GM23248 (cell line): ENCODE measurements at places on chromosomes 5 and 9. TPM values are rescaled to one million over a fixed set of nuclear protein-coding genes. Genes with fewer than 3 reads are reported as not detected.
A peak's percentile ranks its signal among the peaks of the same experiment; 100 is the strongest.

CCDC187 gene
- not detected in 2 replicates for polyA plus RNA-seq

PNPLA7 gene
- polyA plus RNA-seq = 0.44 and 0.59 TPM in 2 replicates

TAS2R1 gene
- not detected in 2 replicates for polyA plus RNA-seq

CDK5RAP2 gene
- 49.2 and 52.6 TPM in 2 replicates for polyA plus RNA-seq

- H3K4me3 ChIP-seq = peak overlapping the region; percentile 94
- no peak for DNase-seq
- peaks cover 12% of the 10 kb centered on the region for H3K4me1 ChIP-seq
Observed at GRCh38 chr5:134758176-134758503, 439 bp upstream of the DDX46 start.

DNA sequence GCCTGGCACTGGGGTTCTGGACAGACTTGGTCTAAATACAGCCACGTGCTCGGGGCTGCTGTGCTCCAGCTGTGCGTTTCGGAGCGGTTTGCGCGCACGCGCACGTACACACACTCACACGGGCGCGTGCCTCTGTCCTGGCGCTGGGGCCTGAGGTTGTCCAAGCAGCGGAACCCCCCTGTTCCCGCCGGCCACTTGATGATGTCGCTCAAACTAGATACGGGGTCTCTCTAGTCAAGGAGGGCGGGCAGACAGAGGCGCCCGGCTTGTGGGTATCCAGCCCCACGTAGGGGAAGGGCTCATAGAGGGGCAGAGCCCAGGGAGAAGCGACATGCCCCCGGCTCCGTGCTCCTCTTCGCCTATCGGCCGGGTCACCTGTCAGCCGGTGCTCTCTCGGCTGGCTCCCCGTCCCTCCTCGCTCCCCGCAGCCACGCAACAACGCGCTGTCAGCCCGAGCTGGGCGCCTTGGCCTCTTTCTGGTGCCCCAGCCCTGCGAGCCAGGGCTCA is 8.9 kb downstream of the NR2F1-AS1 start:
- peak; percentile 55 for DNase-seq
- H3K27me3 ChIP-seq = no peaks in the 10 kb centered on the region
- peak overlapping the region; percentile 62 for H3K4me3 ChIP-seq
- H3K36me3 ChIP-seq = no peaks in the 10 kb centered on the region

DNA sequence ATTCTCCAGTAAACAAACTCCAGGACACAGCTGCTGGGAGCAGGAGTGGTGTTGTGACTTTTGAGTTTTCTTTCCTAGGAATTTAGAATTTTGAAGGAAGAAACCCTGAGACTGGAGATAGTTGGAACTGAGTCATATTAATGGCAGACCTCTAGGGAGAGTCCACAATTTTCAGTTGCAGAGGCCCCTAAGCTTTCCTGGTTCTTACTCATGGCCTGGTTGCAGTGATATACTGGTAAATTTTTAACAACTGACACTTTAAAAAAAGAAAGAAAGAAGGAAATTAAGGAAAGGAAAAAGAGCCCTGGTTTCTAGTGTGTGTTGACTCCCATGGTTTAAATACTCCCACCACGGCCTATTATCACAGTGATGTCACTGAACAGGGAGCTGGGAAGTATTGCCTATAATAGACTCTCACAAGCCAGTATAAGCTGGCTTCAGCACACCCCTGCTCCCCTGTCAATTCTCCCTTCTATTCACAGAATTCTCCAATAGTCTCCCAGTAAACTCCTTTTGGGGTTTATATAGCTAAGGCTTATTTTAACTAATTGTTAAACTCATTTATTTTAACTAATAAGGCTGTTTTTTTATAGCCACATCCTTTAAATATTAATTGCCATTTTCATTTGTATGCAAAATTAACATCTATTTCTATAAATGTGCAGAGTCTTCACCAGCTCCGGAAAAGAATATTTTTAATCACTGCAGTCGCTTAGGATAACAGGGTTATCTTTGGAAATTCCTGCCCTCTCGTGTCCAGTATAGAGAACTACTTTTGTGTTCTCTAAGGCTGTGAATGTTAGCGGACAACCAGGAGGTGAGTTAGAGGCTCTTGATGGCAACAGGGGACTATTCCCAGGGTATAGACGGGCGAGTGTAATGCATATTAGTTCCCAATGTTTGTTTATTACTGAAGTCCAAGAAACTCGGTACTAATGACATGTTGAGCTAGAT is 59.7 kb downstream of the GGTA1 start:
- H3K4me1 ChIP-seq = no peaks in the 10 kb centered on the region
- H3K36me3 ChIP-seq = no peaks in the 10 kb centered on the region
- H3K27me3 ChIP-seq = peaks cover 66% of the 10 kb centered on the region
- peak; percentile 26 for DNase-seq

DNA sequence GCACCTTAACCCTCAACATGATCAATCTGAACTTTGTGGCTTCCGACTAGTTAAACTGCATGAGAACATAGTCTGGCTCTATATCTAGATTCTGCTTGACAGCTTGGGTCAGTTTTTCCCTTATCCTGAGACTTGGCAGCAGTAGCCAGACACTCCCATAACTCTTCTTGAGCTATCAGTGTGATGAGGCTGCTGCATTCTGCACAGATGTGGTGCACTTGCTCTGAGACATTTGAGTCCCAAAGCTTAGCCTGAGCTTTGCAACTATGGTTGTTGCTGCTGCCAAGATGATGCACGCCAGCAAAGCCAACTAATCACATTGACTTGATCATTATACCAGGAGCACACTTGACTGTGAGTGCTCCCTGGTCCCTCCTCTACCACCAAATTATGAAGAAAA is 36.2 kb downstream of the MOCS2 start:
- H3K4me1 ChIP-seq = peaks cover 41% of the 10 kb centered on the region
- peaks cover 40% of the 10 kb centered on the region for H3K36me3 ChIP-seq
- DNase-seq = peak; percentile 46
- H3K4me3 ChIP-seq = no peak overlapping the region
- H3K27me3 ChIP-seq = no peaks in the 10 kb centered on the region

DNA sequence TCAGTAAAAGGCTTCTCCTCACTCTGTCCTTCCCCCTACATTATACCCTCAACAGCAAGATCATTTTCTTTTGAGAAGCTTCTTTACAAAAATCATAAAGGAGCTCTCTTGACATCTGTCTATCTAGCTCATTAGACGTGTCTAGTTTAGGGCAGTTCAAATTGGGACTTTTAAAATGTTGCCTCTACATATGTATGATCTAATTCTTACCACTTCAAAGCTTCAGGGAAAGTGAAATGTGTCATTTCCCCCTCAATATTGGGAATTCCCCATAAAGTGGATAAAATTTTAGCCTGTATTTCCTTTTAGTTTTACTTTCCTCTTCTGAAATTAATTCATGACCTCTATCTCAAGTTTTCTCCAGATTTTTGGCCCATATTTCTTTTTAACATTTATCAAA is 323.7 kb downstream of the ARRDC3 start:
- no peaks in the 10 kb centered on the region for H3K36me3 ChIP-seq
- no peak overlapping the region for H3K27ac ChIP-seq
- DNase-seq = no peak
- peaks cover 11% of the 10 kb centered on the region; the same call in 1 of the 2 replicates for H3K4me1 ChIP-seq
- peaks cover 35% of the 10 kb centered on the region for H3K27me3 ChIP-seq
- no peak overlapping the region for H3K4me3 ChIP-seq

DNA sequence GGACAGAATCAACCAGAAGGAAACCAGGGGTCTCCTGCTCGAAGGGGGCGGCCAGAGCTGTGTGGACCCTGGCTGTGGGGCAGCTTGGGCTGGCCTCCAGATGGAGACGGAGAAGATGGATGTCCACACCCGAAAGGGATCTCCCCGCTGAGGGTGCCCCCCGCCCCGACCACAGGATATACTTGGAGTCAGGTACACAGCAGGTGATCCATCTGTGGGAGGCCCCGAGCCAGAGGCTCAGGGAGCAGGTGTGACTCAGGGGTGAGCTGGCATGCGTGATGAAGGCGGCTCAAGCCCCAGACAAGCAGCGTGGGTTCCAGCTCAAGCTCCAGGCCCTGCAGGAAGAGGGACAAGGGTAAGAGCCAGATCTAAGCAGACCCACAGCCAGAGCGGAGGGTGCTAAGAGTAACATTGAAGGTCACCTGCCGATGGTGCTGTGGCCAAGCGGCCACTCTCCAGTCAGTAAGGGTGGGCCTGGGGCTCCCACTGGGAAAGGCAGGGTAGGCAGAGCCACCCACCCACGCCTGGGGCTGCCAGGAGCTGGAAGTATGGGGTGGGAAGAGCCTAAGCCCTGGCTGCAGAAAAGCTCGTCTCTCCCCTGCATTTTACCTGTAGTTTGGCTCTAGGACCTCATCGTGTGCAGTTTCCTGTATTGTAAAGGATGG is 30.6 kb upstream of the MVB12B start:
- no peaks in the 10 kb centered on the region for H3K27me3 ChIP-seq
- H3K36me3 ChIP-seq = no peaks in the 10 kb centered on the region
- no peak overlapping the region for H3K27ac ChIP-seq

DNA sequence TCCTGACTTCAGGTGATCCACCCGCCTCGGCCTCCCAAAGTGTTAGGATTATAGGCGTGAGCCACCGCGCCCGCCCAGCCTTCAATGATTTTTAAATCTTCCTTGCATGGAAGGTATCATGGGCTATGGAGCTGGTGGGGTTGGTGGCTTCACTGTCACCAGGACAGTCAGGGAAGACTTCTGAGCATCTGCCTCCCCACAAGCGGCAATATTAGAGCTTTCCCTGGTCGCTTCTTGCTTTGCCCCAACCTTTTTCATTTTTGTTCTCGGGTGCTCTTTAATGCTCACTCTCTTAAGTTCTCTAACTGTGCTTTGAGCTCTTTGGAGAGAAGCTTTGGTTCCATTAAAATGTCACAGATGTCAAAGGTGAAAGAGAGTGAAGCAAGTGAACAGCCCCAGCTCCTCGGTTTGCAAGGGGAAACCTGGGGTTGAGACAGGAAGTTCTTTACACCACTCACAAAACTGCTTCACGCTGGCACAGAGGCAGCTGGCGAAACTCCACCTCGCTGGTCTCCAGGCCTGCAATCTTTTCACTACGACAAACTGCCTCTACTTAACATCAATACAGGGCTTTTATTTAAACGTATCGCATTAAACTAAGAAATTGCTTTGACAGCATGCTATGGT is 142.5 kb upstream of the RETREG1 start:
- H3K4me3 ChIP-seq = no peak overlapping the region
- no peaks in the 10 kb centered on the region for H3K4me1 ChIP-seq
- DNase-seq = no peak

GRCh38 chr5:175576096-175576495 is 81.8 kb upstream of the HRH2 start:
- no peaks in the 10 kb centered on the region for H3K36me3 ChIP-seq
- H3K4me3 ChIP-seq = no peak overlapping the region
- H3K27me3 ChIP-seq = no peaks in the 10 kb centered on the region
- H3K27ac ChIP-seq = no peak overlapping the region
- no peak for DNase-seq

DNA sequence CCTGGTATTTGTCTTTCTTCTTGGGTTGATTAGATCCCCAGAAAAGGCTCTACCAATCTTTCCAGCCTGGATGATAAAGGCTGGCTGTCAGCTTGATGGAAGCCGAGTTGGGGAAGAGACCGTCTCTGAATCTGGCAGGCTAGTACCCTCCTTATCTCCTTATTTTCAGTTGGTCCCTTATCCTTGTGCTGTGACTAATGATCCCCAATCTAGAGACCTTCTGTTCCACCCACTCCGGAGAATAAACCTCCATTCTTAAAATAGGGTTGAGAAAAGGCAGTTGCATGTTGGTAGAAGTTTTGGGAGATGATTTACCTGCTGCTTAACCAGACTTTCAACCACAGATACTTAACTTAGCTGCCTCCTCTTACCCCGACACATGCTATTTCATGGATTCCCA is 52.3 kb downstream of the PRKACG start:
- no peak overlapping the region for H3K4me3 ChIP-seq
- no peaks in the 10 kb centered on the region for H3K4me1 ChIP-seq
- H3K27me3 ChIP-seq = no peaks in the 10 kb centered on the region
- DNase-seq = no peak

DNA sequence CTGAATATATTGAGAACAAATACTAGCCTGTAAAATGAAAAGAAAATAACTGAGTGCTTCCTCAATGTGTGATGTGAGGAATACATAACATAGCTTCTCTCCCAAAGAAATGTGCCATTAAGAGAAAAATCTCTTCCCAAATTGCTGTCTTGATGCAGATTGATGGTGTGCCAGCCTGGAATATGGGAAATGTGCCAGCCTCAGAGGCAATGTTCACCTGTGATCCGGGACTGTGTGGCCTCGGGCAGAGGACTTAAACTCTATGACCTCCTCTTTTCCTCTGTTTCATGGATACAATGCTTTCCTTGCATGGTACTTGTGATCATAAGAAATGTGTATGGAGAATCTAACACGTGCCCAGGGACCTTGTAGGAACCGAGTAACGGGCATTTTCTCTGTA is 370.9 kb downstream of the DIRAS2 start:
- H3K27ac ChIP-seq = no peak overlapping the region
- no peak overlapping the region for H3K4me3 ChIP-seq
- no peaks in the 10 kb centered on the region for H3K36me3 ChIP-seq
- no peaks in the 10 kb centered on the region for H3K4me1 ChIP-seq
- H3K27me3 ChIP-seq = no peaks in the 10 kb centered on the region
- DNase-seq = no peak

GRCh38 chr5:4137781-4138180 is 542.1 kb downstream of the IRX1 start:
- H3K4me1 ChIP-seq = no peaks in the 10 kb centered on the region
- no peak for DNase-seq
- no peaks in the 10 kb centered on the region for H3K36me3 ChIP-seq
- no peak overlapping the region for H3K4me3 ChIP-seq
- H3K27me3 ChIP-seq = no peaks in the 10 kb centered on the region
- H3K27ac ChIP-seq = no peak overlapping the region
